D341Med (cell line): ENCODE measurements at places on chromosomes 4 and X.

- no peak for DNase-seq
Observed at GRCh38 chr4:81723019-81723884, 251.5 kb upstream of the RASGEF1B start.

DNA sequence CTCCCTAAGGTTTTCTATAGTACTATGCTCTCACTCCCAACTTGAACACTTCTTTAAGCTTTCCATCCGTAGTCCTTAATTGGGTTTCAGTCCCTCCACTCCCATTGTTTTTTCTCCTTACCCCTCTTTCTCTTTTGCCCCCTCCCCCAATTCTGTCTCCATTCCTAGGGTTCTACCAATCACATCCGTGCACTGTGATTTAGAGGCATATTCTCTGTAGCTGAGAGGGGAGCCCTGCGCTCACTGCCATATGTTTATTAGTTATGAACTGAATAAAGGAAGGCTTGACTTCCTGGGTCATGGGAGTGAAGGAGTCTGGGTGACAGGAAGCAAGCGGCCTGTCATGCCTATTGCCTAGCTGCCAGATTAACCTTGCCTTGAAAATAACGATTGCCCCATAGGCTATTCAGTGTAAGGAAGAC, 471 bp downstream of the MCTS1 start:
- DNase-seq, result peak; percentile 62

- peak; percentile 78 for DNase-seq
Observed at GRCh38 chr4:145179281-145179860, 1.0 kb downstream of the OTUD4 start.

- DNase-seq, result peak; percentile 1
Observed at GRCh38 chrX:69314436-69315348, 149.4 kb upstream of the PJA1 start.
